T-helper 2 cell (primary cell): ENCODE measurements at places on chromosomes 12 and 14.

DNA sequence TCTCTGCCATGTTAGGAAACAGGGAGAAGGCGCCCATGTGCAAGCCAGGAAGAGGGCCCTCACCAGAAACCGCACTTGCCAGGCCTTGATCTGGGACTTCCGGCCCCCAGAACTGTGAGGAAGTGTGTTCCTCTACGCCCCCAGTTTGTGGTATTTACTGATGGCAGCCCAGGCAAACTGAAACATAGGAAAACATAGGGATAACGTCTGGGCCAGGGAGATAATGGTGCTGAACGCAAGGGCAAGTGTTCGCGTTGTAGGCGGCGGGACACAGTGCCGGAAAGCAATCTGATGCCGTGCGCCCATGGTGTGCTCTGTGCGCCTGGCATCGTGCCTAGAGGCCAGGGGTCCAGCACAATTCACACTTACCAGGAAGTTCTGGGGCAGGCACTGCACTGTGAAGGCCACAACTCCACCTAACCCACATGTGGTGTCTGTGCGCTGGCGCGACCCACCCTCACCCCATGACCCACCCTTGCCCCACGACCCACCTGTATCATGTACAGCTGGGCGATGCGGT, 53.6 kb downstream of the ARL6IP4 start:
- DNase-seq: no peak

DNA sequence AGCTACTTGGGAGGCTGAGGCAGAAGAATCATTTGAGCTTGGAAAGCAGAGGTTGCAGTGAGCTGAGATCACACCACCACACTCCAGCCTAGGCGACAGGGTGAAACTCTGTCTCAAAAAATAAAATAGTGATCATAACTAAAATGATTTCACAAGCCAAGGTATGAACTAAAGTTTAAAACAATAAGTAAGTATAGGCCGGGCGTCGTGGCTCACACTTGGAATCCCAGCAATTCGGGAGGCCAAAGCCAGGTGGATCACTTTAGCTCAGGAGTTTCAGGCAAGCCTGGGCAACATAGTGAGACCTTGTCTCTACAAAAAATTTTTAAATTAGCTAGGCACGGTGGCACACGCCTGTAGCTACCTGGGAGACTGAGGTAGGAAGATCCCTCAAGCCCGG, 27.4 kb downstream of the BLTP3B start:
- no peak for DNase-seq

GRCh38 chr14:61560323-61560722, 135.0 kb upstream of the HIF1A start:
- DNase-seq: no peak

- no peak for DNase-seq
These were observed 202.3 kb downstream of the STXBP6 start for GRCh38 chr14:24847568-24848095.

DNA sequence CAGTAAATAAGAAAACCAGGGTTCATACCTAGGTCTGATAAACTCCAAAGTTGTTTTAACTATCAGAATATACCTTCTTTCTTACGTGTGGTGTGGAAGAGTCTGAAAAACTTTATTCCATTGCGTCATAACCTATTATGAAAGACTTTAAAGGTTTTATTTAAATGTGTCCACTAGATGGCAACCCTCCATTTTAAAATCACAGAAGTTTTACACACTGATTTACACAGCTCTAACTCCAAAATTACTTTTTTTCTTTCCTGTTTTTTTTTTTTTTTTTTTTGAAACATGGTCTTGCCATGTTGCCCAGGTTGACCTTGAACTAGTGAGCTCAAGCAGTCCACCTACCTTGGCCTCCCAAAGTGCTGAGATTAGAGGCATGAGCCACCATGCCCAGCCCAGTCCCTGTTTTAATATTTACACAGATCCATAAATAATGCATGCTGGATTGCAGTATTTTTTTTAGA, 17.3 kb upstream of the TMPRSS12 start:
- no peak for DNase-seq

- DNase-seq: no peak
These were observed 34.6 kb downstream of the NCKAP5L start for GRCh38 chr12:49793620-49794019.

DNA sequence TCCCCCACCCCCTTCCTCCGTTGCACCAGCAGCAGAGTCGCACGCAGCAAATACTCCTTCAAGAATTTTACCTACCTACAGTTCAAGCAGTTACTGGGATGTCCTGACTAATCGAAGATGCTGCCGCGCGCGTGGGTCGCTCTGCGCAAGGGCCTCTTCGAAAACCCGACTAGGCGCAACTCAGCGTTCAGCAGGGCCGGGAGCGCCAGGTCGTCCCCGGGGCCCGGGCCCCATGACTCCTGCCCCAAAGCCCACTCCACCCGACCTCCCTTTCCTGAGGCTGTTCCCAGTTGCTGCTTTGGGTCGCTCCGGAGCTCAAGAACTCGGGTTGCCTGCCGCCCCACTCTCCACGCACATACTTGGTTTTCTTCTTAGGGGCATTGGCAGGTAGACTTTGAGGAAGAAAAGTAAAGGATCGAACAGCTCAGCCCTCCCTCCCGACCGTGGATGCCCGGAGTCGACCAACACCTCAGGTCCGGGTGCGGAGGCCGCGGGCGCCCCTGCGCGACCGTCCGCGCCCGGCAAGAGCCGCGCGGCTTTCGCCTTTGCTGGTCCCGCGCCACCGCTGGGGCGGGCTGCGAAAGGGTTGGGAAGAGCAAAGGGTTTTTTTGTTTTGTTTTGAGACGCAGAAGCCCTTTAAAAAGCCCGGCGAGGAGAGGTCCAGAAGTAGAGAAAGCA, 1.9 kb downstream of the BMP4 start:
- no peak for DNase-seq
